PC-9 (cell line): ENCODE measurements at places on chromosomes 6 and 20. TPM values are rescaled to one million over a fixed set of nuclear protein-coding genes. Genes with fewer than 3 reads are reported as not detected.

GRCh38 chr20:19185083-19185482, 27.4 kb upstream of the SLC24A3 start:
- H3K27me3 ChIP-seq: 0 out of 2 replicates have a peak, but pooled peaks cover 3% of the 10 kb centered on the region
- DNase-seq: no peak
- H3K27ac ChIP-seq: no peak overlapping the region
- no peaks in the 10 kb centered on the region for H3K4me1 ChIP-seq
- no peaks in the 10 kb centered on the region for H3K36me3 ChIP-seq
- no peak overlapping the region for H3K4me3 ChIP-seq

- no peaks in the 10 kb centered on the region for H3K27me3 ChIP-seq
- no peaks in the 10 kb centered on the region for H3K36me3 ChIP-seq
- no peak for DNase-seq
Observed at GRCh38 chr6:154917941-154918340, 77.2 kb upstream of the TIAM2 start.

DNA sequence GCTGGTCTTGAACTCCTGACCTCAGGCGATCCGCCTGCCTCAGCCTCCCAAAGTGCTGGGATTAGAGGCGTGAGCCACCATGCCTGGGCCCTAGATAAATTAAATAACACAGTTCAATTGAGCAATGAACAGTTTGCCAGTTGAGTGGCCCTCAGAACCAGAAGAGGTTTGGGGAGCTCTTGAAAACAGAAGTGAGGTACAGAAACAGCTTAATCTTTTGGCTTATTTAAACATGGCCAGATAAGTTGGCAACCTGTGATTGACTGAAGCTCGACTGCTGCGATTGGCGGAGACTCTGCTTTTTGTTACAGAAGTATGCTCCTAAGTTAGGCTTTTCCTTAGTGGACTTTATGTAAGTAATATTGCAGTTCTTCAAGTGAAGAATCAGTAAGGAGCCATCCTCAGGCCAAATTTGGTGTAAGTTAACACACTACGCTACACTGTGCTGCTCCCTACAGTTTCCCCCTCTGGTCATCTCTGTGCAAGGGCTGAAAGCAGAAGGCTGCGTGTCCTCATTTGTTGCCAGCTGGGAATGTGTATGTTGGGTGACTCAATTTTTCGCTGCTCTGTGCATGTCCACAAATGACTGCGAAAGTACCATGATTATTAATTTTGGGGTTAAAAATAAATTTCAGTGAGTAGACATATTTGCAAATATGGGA, 9.8 kb downstream of the XRN2 start:
- H3K4me1 ChIP-seq: 0 out of 2 replicates have a peak, but pooled peaks cover 13% of the 10 kb centered on the region

GRCh38 chr20:3714092-3714491, 1.7 kb upstream of the SIGLEC1 start:
- H3K4me1 ChIP-seq: no peaks in the 10 kb centered on the region
- no peaks in the 10 kb centered on the region for H3K36me3 ChIP-seq
- H3K4me3 ChIP-seq: no peak overlapping the region
- H3K27me3 ChIP-seq: no peaks in the 10 kb centered on the region
- no peak for DNase-seq

The DEFB124 gene
- total RNA-seq: not detected in 2 replicates

- H3K4me1 ChIP-seq: no peaks in the 10 kb centered on the region
- no peak overlapping the region for H3K27ac ChIP-seq
- no peaks in the 10 kb centered on the region for H3K27me3 ChIP-seq
- no peak for DNase-seq
- H3K36me3 ChIP-seq: peaks cover 4% of the 10 kb centered on the region; the same call in 1 of the 2 replicates
Observed at GRCh38 chr6:10543488-10543887, 22.3 kb downstream of the GCNT2 start.

GRCh38 chr6:156975414-156975813, 198.2 kb downstream of the ARID1B start:
- H3K27ac ChIP-seq: no peak overlapping the region
- peaks cover 21% of the 10 kb centered on the region for H3K4me1 ChIP-seq
- no peak for DNase-seq
- H3K27me3 ChIP-seq: no peaks in the 10 kb centered on the region

- H3K27ac ChIP-seq: peak overlapping the region; percentile 73
- no peaks in the 10 kb centered on the region for H3K36me3 ChIP-seq
- H3K4me1 ChIP-seq: peaks cover 31% of the 10 kb centered on the region
- H3K27me3 ChIP-seq: no peaks in the 10 kb centered on the region
- no peak for DNase-seq
- H3K4me3 ChIP-seq: peak overlapping the region; percentile 37; the same call in 1 of the 2 replicates
Observed at GRCh38 chr6:15090745-15091384, 155.0 kb upstream of the JARID2 start.

The ARMH2 gene
- total RNA-seq: not detected in 2 replicates

DNA sequence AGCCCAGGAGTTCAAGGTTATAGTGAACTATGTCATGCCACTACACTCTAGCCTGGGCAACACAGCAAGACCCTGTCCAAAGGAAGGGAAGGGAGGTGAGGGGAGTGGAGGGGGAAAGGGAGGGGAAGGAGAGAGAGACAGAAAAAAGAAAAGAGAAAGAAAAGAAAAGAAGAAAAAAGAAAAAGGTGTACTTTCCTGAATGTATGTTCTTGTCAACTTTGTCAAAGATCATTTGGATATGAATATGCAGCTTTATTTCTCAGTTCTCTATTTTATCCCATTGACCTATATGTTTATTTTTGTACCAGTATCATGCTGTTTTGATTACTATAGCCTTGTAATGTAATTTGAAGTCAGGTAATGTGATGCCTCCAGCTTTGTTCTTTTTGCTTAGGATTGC, 30.9 kb upstream of the FKBP1C start:
- DNase-seq: no peak
- no peak overlapping the region for H3K27ac ChIP-seq
- H3K4me3 ChIP-seq: no peak overlapping the region
- no peaks in the 10 kb centered on the region for H3K4me1 ChIP-seq
- H3K36me3 ChIP-seq: no peaks in the 10 kb centered on the region

DNA sequence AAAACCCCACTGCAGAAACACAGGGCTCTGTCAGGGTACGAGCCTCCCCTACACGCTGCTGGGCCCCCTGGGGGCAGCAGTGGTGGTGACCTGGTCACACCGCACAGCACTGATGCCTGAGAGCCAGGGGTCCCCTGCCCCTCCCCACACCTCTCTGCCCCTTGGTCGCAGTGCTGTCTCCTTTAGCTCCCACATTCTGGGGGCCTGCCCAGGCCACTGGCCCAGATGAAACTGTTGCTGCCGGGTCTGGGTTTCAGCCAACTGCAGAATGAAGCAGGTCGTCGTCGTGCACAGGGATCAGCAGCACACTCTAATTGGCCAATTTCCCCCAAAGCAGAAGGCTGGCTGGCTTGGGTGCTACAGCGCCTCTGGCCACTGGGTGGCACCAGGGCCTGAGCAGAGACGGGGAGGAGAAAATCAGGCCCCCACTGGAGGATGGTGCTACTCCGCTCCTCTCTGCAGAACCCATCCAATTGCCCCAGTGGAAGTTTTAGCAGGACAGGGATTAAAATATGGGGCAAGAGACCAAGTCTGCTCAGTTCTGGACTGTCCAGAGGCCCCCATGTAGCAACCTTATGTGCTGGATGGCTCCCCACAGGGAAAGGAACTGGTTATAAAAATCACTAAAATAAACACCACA, 26.1 kb downstream of the DIDO1 start:
- H3K36me3 ChIP-seq: peaks cover 24% of the 10 kb centered on the region
- peak overlapping the region; percentile 45 for H3K27ac ChIP-seq
- no peaks in the 10 kb centered on the region for H3K27me3 ChIP-seq
- no peak overlapping the region for H3K4me3 ChIP-seq
- peaks cover 8% of the 10 kb centered on the region for H3K4me1 ChIP-seq

- H3K36me3 ChIP-seq: no peaks in the 10 kb centered on the region
- no peaks in the 10 kb centered on the region for H3K27me3 ChIP-seq
- no peak for DNase-seq
- H3K27ac ChIP-seq: no peak overlapping the region
Observed at GRCh38 chr20:9884061-9884460, 45.2 kb upstream of the PAK5 start.

The SLA2 gene
- not detected in 2 replicates for total RNA-seq

DNA sequence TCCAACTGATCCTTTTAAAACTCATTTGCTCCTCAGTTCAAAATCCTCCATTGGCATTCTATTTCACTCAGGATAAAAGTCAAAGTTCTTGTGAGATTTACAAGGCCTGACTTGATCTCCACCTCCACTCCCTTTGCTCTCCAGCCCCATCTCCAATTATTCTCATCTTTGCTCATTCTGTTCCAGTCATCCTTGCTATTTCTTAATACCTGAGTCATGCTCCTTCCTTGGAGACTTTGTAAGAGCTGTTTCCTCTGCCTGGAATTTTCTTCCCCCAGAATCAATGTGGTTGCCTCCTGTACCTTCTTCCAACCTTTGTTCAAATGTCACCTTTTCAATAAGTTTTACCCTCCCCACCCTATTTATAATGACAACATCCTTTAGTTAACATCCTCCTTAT, 373.5 kb downstream of the HTR1B start:
- no peaks in the 10 kb centered on the region for H3K27me3 ChIP-seq
- no peak overlapping the region for H3K4me3 ChIP-seq

The IPCEF1 gene
- 0.28 and 0.57 TPM in 2 replicates for total RNA-seq

- no peaks in the 10 kb centered on the region for H3K36me3 ChIP-seq
- H3K4me3 ChIP-seq: no peak overlapping the region
- H3K4me1 ChIP-seq: no peaks in the 10 kb centered on the region
- no peaks in the 10 kb centered on the region for H3K27me3 ChIP-seq
- H3K27ac ChIP-seq: no peak overlapping the region
Observed at GRCh38 chr6:14550822-14551221, 433.2 kb downstream of the CD83 start.

DNA sequence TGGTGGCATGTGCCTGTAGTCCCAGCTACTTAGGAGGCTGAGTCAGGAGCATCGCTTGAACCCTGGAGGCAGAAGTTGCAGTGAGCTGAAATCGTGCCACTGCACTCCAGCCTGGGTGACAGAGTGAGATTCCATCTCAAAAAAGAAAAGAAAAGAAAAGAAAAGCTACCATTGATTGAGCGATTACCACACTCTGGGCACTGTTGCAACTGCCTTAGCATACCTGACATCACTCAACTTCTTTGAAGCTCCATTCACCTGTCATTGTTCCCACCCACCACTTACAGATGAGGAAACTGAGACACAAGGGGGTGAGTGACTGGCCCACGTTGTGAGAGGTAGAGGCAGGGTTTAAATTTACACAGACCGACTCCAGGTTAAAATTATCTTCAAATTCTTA, 442.1 kb upstream of the SULF2 start:
- no peaks in the 10 kb centered on the region for H3K27me3 ChIP-seq
- H3K27ac ChIP-seq: no peak overlapping the region
- H3K36me3 ChIP-seq: no peaks in the 10 kb centered on the region
- peaks cover 9% of the 10 kb centered on the region for H3K4me1 ChIP-seq
- no peak for DNase-seq

DNA sequence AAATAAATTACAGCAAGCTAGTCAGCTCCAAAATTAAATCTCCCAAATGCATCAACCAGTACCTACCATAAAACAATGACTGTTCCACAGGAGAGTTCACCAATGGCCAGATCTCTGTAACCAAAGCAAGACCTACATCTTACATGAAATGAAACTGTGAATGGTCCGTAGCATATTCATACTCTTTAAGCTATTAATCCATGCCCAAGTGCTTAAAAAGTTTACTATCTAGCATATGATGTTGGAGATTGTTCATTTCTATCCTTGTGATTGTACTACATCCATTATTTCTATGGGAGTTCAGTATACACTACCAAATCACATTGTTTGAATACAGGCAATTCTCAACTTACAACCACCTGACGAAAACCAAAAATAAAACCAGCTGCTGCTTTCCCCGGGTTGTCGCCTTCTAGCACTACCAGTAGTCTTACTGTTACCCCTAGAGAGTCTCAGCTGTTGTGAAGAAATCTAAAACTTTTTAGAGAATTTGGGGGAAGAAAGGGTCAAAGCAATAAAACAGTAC, 38.0 kb downstream of the HIVEP2 start:
- no peak overlapping the region for H3K27ac ChIP-seq
- peaks cover 33% of the 10 kb centered on the region for H3K4me1 ChIP-seq
- no peak for DNase-seq
- H3K36me3 ChIP-seq: no peaks in the 10 kb centered on the region
- H3K4me3 ChIP-seq: no peak overlapping the region

GRCh38 chr20:10040070-10040975, 5.5 kb downstream of the ANKEF1 start:
- peaks cover 22% of the 10 kb centered on the region; the same call in 1 of the 2 replicates for H3K4me1 ChIP-seq
- peak; percentile 42 for DNase-seq
- no peaks in the 10 kb centered on the region for H3K27me3 ChIP-seq
- no peak overlapping the region for H3K27ac ChIP-seq
- peaks cover 16% of the 10 kb centered on the region for H3K36me3 ChIP-seq

The FAM83C gene
- total RNA-seq: not detected in 2 replicates
